ENCODE measurements at places on chromosomes 6 and 20. TPM values are rescaled to one million over a fixed set of nuclear protein-coding genes. Genes with fewer than 3 reads are reported as not detected.

Gene ADAM33
- total RNA-seq: not detected

Gene MICA
- 28.6 TPM for total RNA-seq

Gene RIMS1
- total RNA-seq: not detected

Gene RFX6
- not detected for total RNA-seq

Gene IP6K3
- total RNA-seq: 1.6 TPM

Gene RTN4IP1
- total RNA-seq: 10.8 TPM

Gene UNC5CL
- total RNA-seq: 0.76 TPM

Gene NKAIN4
- total RNA-seq: 5.6 TPM

Gene PPP1R3G
- total RNA-seq: 2.2 TPM

Data from A549 treated with Hydrocortisone at 1 μM for 4 hours (cell line).